ENCODE measurements at places on chromosomes 2 and 18.

- DNase-seq = no peak
Measured at GRCh38 chr2:139033300-139033699, 253.1 kb upstream of the NXPH2 start.

- DNase-seq = no peak
Measured at GRCh38 chr2:26591619-26592505, 49.3 kb downstream of the CIB4 start.

DNA sequence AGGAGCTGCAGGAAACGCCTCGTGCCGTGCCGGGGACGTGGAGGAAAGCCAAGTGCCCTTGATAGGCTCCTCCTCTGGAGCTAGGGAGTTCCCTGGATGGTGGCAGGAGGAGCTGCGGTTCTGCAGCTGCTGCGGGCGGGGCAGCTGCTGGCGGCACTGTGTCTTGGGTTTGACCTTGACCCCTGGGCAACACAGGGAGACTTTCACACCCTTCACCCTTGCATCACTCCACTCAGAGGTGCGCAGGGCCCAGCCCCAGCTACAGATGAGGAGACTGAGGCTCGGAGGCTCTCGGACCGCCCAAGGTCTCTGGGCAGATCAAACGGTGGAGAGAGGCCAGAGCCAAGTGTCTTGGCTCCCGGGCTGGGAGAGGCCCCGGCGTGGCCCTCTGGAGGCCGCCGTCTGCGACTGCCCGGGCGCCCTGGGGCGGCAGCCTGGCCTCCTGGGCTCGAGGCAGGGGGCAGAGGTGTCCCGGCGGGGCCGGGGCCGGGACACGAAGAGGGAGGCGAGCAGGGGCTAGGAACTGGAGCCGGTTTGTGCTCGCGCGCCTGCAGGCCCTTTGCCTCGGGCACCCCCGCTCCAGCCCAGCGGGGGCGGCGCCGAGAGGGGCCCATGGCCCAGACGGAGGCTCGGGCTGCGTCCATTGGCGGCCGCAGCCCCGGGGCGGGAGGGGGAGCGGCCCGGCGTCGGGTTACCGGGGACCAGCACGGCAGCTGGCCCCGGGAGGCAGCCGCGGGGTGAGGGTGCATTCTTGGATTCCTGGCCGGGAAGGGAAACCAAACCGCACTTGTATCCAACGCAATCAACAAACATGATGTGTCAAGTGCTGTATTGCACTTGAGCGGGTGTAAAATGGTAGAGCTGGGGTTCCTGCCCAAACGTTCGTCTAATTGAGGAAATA lies 129.6 kb upstream of the SLC1A4 start:
- peak; percentile 40 for DNase-seq

DNA sequence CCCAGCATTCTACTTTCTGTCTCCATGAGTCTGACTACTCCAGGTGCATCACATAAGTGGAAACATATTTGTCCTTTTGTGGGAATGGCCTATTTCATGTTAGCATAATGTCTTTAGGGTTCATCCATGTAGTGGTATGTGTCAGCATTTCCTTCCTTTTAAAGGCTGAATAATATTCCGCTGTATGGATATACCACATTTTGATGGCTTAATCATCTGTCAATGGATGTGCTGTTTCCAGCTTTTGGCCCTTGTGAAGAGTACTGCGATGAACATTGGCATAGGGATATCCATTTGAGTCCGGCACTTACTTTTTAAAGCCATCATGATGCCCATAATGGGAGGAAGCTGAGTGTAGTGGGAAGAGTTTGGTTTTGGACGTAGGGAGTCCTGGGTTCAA lies 6.4 kb upstream of the ITGB6 start:
- no peak for DNase-seq

- peak; percentile 36 for DNase-seq
Measured at GRCh38 chr2:231615058-231615671, 22.5 kb downstream of the TEX44 start.

GRCh38 chr2:28952836-28953211 lies 28.3 kb upstream of the TOGARAM2 start:
- DNase-seq = peak; percentile 28

GRCh38 chr2:155026651-155027174 lies 328.2 kb downstream of the KCNJ3 start:
- DNase-seq = no peak

- peak; percentile 21 for DNase-seq
Measured at GRCh38 chr18:32714571-32715148, 58.2 kb downstream of the KLHL14 start.

DNA sequence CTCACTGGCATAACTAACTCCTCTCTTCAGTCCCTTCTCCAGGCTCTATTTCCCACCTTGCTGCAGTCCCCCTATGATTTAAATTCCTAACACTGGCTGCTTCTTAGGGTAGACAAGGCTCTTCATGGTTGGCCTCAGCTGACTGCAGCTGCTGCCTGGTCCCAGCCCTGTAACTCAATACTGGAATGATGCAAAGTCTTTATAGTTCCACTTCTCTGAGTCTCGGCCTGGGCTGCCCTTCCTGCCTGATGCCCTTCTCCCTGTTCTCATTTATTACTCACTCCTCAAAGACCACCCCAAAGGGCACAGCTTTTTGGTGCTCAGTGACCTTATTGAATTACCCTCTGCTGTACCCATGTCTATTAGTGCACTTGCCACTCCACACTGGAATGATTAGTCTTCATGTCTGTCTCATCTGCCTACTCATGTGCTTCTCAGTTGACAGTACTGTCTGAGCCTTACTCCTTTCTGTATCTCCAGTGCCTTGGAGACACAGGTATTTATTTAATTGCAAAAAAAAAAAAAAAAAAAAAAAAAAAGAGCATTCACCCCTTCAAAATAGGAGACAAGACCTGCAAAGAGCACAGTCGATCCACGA lies 199.4 kb upstream of the REV1 start:
- no peak for DNase-seq

GRCh38 chr2:179235463-179236108 lies 29.0 kb downstream of the SESTD1 start:
- DNase-seq = no peak

DNA sequence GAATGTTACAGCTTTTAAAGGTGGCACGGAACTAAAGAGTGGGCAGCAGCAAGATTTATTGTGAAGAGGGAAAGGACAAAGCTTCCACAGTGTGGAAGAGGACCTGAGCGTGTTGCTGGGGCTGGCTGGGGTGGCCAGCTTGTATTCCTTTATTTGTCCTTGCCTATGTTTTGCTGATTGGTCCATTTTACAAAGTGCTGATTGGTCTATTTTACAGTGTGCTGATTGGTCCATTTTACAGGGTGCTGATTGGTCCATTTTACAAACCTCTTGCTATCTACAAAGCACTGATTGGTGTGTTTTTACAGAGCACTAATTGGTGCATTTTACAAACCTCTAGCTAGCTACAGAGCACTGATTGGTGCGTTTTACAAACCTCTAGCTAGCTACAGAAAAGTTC lies 109.7 kb upstream of the DDX18 start:
- DNase-seq = no peak

DNA sequence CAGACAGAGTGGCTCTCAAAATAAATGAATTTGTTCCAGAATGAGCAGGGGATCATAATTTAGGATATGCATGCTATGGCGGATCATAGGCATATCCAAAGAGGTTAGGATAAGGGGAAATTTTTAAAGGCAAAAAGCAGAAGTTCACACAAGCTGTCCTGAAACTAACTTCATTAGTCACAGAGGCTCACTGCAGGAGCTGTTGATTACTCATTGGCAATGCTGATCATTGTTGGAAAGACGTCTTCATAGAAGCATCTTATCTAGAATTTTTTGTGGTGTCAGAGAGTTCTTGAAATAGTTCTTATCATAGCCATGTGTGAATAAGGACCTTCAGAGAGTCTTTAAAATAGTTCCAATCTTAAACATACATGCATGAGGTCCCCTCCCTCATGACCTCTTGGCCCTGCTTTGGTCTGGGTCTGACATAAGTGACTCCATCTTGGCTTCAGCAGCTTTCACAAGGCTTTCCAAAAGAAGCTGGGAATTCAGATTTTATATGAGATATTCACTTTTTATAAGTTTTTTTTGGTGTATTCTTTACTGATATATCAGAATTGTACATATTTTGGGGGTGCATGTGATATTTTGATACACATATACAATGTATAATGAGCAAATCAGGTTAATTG lies 7.5 kb upstream of the CCDC195 start:
- DNase-seq = no peak

DNA sequence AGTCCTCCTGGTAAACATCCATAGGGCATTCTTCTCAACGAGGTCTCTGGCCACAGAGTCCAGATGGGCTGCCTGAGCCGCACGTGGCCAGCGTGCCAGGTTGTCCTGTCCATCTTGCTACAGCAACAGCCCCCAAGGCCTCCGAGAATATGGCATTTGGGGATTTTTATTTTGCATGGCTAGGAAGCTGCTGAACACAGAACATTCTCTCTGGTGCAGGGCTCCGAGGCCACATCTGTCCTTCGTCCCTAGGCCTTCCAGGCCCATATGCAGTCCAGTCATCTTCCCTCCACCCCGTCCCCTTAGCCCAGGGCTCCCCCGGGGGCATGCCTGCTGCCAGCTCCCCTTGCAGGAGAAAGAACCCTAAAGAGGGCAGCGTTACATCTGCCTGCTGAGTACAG lies 2.3 kb downstream of the HDAC4 start:
- DNase-seq = no peak

GRCh38 chr2:1743396-1744150 lies 742 bp downstream of the PXDN start:
- no peak for DNase-seq

DNA sequence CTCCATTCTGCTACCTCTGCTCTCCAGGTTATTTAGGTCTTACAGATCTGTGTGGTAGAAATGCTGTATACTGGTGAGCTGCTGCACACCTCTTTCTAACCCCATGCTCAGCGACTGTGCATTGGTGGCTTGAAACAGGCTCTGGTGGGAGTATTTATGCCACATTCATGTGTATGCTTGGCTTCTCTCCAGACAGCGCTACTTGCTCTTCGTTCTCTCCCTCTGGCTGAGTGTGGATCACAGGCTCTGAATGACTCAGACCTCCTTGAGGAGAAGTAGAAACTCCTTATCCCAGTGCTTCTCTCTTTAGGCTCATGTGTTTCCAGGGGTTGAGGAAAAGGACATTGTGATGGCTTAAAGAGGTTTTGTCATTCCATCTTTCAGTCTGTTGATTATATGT lies 54.9 kb downstream of the FHOD3 start:
- DNase-seq = no peak

DNA sequence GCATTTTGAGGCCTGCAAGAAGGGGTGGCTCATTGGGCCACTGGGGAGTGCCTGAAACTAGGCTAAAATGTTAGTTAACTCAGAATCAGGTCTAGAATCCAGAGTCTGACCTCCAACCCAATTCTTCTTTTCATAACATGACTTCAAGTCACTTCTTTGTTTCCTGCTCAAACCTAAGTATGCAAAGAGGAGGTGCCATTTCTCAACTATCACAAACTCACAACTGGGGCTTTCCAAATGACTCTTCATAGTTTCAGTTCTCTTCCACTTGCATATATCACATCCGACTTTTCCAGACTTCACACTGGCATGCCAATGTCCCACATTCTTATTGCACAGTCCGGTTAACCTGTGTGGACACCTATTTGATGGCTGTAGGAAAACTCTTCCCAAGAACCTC lies 211.6 kb downstream of the TCF4 start:
- DNase-seq = no peak

- DNase-seq = no peak
Measured at GRCh38 chr2:196376984-196377877, 205.9 kb upstream of the STK17B start.

GRCh38 chr2:111236025-111236424 lies 115.3 kb downstream of the BCL2L11 start:
- DNase-seq = no peak

DNA sequence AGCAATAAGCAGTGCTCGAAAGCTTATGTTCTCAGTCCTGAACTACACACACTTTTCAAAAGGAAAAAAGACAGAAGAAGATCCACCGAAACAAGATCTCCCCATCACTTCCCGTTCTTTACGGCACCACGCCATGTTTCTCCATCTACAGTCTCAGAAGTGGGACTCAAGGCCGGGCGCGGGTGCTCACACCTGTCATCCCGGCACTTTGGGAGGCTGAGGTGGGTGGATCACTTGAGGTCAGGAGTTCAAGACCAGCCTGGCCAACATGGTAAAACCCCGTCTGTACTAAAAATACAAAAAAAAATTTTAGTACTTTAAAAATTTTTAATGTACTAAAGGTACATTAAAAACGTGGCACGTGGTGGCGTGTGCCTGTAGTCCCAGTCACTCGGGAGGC lies 31.2 kb downstream of the ZNF516 start:
- no peak for DNase-seq

- DNase-seq = no peak
Measured at GRCh38 chr18:4847056-4847455, 350.0 kb downstream of the AKAIN1 start.

DNA sequence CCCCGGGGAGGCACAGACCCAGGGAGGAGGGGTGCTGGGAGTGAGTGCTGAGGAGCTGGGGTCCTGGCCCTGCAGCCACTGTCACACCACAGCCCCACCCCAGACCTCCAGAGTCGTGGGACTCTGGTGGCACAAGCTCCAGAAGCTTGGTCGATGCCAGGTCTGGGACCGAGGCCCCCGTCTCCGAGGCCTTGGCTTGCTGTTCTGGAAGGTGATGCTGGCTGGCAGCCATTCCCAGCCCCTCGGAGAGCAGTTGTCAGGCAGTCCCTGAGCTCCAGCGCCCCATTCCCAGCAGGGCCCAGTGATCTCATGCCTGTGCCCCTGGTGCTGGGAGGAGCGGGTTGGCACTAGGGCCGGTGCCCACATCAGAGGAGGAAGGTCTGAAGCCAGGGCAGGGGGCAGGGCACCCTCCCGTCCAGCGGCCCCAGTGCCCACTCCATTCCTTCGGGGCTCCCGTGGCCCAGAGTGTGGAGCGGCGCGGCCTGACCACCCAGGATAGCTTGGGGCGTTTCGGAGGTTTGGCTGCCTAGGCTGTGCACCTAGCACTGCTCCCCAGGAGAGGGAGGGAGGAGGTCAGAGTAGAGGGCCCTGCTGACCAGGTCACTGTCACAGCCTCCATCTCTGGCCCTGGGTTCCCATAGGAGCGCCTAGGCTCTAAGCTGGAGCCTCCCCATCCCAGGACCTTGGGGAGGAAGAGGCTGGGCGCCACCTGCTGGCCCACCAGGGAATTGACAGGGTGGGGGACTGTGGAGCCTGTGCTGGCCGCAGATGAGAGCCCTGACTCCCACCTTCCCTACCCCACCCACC lies 16.8 kb upstream of the ALPI start:
- no peak for DNase-seq

DNA sequence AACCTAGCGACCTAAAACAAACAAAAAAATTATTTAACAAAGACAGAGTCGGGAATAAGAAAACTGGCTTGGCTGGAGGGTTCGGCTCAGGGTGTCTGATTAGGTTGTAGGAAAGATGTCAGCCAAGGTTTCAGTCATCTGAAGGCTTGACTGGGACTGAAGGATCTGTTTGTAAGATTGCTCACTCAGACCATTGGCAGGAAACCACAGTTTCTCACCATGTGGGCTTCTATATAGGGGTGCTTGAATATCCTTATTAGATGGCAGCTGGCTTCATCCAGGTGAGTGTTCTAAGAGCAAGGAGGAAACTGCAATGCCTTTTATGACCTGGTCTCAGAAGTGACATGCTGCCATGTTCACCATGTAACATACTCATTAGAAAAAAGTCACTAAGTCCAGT lies 999 bp upstream of the IL36B start:
- no peak for DNase-seq

- DNase-seq = no peak
Measured at GRCh38 chr18:70301667-70302066, 12.8 kb downstream of the SOCS6 start.

- DNase-seq = no peak
Measured at GRCh38 chr18:8249811-8250210, 359.4 kb upstream of the RAB12 start.

Measured in bone marrow (tissue), 2 donors.